ENCODE measurements at places on chromosomes 7 and 10.

GRCh38 chr7:2843711-2844152 lies 376 bp downstream of the GNA12 start:
- peak; percentile 79 for DNase-seq

DNA sequence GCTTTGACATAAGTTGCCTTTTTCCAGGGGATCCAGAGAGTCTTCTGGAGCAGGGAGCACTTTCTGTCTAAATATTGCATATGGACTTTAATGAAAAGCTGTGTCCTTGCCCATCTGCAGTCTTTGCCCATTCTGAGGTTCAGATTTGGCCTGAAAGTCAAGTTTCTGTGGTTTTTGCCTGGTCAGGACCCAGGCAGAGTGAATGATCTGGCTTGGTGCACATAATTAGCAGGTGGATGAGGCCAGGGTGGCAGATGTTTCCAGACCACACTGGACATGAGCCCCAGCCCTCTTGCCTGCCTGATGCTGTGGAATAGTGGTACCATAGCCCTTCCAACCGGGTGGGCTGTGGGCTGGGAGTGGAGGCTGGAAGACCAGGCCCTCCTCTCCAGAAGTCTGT lies 11.0 kb downstream of the HECW1 start:
- no peak for DNase-seq

- DNase-seq = no peak
These were observed 2.6 kb upstream of the C10orf71 start for GRCh38 chr10:49296382-49296781.

GRCh38 chr7:25562673-25563182 lies 334.4 kb upstream of the NPVF start:
- no peak for DNase-seq

DNA sequence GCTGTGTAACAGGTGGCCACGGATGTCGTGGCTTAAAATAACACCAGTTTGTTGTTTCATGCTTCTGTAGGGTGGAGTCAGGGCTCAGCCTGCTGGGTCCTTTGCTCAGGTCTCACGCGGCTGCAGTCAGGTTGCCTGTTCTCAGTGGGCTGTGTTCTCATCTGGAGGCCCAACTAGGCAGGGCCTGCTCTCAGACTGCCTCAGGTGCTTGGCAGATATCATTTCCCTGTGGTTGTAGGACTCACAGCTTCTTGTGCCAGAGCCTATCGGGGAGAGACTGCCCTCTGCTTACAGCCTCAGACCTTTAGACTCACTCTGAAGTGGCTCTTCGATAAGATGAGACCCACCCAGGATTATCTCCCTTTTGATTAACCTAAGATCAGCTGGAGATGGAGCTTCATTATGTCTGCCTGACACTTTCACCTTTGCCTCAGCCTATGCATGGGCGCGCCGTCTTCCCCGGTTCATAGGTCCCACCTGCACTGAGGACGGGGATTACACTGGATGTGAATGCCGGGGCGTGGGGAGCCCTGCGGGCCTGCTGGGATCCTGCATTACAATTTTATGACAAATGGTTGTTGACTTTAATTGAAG lies 55.3 kb downstream of the INPP5A start:
- no peak for DNase-seq

- no peak for DNase-seq
These were observed 699.4 kb upstream of the GALNT17 start for GRCh38 chr7:70432567-70433001.

DNA sequence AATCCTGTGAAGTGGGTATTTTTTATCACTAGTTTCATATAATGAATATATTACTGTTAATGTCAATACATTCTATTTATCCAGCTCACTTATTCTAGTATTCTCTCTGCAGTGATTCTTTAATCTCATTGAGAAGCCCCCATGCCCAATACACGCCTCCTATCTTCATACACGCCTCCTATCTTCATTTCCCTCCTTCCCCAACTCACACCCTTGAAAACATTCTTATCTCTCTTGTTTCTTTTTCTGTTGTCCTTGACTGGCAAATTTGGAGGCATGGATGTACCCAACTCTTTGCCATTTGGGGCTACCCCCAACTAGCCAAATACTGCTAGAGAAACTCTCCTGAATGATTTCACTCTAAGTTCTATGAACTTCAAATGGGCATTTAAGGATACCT lies 40.5 kb downstream of the ST8SIA6 start:
- no peak for DNase-seq

DNA sequence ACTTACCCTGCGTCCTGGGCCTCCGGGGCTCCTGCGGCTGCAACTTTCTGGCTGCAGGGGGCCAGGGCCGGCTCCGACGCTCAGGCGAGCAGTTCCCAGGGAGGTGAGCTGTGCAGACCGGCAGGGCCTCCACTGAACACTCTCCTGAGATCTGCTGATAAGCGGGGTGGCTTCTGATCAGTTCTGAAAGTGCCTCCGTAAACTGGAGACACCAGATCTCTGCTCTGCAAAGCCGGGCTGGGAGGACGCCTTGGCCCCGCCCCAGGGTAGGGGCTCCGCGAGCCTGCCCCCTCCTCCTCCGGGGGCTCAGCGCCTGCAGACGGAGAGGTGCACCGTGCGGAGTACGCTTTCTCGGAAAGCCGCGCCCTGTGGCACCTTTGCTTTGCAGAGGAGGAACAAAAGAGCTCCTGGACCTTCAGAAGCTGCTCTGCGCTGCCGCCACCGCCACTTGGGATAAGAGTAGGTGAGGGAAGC lies 141.3 kb upstream of the VKORC1L1 start:
- DNase-seq = peak; percentile 8

DNA sequence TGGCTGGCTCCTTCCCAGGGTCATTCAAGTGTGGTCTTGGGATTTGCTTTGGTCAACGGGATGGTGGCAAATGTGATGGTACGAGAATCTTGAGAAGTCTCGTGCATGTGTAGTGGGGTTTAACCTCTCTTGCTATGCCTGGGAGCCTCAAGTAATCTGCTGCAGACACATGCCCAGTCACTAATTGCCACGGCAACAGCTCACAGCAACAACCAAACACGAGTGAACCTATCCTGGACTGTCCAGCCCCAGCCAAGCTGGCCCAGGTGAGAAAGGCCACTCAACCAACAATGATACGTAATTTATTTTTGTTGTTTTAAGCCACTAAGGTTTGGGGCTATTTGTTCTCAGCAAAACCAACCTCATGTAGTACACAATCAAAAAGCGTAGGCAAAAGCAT lies 38.1 kb upstream of the DDC start:
- DNase-seq = peak; percentile 14

DNA sequence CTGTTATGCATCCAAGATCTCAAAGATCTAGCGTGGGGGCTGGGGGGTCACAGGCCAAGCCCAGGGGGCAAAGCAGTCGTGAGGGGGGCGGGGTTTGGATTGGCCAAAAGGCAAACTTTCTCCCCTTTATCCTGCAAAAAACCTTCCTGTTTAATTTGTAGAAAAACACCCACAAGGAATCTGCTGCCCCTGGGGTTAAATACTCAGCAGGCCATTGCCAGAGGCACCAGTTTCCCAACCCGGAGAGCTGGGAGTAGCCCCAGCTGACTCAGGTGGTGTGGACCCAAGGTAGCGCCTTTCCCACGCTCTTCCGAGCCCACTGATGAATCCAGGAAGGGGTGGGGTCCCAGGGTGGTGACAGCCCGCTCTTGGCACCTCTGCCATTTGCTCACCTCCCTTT lies 21.4 kb downstream of the KCP start:
- no peak for DNase-seq

DNA sequence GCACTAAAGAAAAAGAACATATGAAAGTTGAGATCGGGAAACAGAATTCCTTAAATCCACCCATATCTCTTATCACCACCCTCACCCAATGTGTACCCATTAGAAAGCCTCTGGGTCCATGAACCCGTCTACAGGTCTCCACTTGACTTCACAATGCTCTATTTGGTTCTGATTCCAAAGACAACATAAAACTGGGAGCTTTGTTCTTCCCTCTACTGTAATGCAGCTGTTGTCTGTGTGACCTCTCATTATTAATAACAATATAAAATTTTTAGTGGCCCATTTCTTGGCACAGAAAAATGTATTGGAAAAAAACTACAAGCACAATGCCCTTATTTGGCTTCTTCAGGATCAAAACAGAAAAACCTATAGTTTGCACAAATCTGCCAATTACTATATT lies 30.0 kb downstream of the DOCK4 start:
- no peak for DNase-seq

DNA sequence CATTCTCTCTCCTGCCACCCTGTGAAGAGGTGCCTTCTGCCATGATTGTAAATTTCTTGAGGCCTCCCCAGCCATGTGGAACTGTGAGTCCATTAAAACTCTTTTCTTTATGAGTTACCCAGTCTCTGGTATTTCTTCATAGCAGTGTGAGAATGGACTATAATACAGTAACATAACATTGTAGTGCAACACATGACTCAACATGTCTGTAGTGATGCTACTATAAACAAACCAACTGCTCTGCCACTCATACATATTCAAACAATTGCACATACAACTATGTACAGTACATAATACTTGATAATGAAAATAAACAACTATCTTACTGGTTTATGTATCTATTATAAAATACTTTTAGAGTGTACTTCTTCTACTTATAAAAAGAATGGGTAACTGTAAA lies 7.1 kb downstream of the ATOH7 start:
- no peak for DNase-seq

DNA sequence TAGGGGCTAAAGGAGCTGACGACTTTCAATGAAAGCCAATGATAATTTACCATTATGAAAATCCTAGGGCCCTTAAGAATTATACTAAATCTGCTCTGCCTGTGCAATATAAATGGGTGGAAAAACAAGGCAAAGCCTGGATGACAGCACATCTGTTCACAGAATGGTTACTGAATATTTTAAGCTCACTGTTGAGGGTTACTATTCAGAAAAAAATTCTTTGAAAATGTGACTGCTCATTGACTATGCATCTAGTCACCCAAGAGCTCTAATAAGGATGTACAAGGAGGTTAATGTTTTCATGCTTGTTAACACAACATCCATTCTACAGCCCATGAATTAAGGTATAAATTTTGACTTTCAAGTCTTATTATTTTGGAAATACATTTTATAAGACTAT lies 8.9 kb downstream of the DKK1 start:
- DNase-seq = no peak

- peak; percentile 57 for DNase-seq
These were observed 5.6 kb upstream of the DKK1 start for GRCh38 chr10:52308251-52309031.

- DNase-seq = no peak
These were observed 170.0 kb downstream of the TPK1 start for GRCh38 chr7:144665689-144666381.

- DNase-seq = no peak
These were observed 5.0 kb downstream of the KNDC1 start for GRCh38 chr10:133164816-133165555.

DNA sequence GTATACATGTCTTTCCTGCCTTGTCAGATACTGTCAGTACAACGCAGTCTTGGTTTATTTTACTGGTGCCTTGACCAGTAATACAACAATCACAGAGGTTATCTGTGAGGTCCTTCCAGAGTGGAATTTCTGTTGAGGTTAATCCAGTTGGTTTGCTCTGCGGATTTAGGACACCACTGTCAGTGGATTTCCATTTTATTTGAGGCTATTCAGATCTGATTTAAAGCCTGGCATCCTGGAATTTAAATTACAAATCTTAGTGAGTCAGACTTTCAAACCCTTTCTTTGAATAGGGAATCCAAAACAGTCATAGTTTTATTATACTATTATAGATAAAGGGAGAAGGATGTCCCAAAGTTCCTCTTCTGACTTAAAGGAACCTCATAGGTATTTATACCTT lies 40.5 kb downstream of the ANLN start:
- DNase-seq = no peak

DNA sequence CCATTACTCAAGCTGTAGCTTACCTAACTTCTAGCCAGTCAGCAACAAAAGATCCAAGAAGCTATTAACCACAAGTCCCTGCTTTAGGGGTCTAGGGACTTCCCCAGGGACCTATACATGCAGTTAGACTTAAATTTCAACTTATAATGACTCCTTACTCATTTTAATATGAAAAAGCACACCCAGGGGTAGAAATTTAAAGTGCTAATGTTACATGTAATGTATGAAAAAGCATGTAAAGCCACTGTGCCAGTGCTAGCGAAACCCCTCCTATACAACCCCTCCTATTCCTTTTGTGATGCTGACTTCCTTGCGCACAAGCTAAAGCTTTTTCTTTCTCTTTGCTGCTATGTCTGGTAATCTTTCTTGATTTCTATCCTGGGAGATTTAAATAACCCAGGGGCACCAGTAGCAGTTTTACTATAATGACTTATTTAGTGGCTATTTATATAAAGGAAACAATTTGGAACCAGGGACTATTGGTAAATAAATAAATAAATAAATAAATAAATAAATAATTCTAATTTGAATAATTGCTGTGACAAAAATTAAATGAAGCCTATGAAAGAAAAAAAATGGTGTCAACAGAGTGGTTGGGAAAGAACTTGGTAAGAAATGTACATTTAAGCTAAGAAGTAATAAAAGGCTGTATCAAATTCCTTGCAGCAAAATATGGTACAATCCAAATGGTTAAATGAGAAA lies 110.5 kb upstream of the MAGI2 start:
- DNase-seq = no peak

DNA sequence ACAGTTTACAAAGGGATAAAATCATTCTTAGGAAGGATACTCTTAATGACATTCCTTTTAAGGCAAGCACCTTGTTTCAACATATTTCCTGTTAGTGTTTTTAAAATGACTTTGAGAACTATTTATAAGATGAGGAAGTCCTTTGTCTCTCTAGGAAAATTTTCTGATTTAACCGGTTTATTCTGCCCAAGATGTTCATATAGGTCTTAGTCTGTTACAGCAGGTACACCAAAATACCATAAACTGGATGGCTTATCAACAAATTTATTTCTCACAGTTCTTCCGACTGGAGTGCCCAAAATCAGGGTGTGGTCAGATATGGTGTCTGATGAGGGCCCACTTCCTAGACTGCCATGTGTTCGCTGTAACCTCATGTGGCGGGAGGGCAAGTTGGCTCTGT lies 77.9 kb downstream of the GSAP start:
- peak; percentile 20 for DNase-seq

DNA sequence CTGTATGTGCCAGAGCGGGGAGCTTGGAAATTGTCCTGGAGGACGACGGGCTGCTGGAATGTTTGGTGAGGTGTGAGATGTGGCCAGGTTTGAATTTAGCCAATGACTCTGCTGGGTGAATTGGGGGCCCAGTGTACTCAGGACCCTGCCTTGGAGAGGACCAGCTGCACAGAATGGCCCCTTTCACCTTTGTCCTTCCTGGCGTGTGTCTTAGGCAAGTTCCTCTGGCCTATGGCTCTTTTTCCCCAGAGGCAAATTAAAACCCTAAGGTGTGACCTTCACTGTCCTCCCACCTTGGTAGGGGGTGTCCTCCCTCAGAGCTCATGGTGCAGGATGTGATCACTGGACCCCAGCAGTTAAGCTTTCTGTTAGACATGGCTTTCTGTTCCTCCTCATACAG lies 47.8 kb downstream of the CXCL12 start:
- DNase-seq = no peak

All from erythroblast (primary cell).